Activated T-helper 17 cell treated with anti-CD3 and anti-CD28 coated beads, Interleukin-2, amount 50 U/mL, for 72 hours (primary cell): ENCODE measurements at places on chromosomes 4 and X.

- no peak for ATAC-seq
These were observed 156.6 kb downstream of the PPP3CA start for GRCh38 chr4:101190751-101191150.

- ATAC-seq = no peak
These were observed 44.8 kb downstream of the MOB1B start for GRCh38 chr4:70946939-70947338.

DNA sequence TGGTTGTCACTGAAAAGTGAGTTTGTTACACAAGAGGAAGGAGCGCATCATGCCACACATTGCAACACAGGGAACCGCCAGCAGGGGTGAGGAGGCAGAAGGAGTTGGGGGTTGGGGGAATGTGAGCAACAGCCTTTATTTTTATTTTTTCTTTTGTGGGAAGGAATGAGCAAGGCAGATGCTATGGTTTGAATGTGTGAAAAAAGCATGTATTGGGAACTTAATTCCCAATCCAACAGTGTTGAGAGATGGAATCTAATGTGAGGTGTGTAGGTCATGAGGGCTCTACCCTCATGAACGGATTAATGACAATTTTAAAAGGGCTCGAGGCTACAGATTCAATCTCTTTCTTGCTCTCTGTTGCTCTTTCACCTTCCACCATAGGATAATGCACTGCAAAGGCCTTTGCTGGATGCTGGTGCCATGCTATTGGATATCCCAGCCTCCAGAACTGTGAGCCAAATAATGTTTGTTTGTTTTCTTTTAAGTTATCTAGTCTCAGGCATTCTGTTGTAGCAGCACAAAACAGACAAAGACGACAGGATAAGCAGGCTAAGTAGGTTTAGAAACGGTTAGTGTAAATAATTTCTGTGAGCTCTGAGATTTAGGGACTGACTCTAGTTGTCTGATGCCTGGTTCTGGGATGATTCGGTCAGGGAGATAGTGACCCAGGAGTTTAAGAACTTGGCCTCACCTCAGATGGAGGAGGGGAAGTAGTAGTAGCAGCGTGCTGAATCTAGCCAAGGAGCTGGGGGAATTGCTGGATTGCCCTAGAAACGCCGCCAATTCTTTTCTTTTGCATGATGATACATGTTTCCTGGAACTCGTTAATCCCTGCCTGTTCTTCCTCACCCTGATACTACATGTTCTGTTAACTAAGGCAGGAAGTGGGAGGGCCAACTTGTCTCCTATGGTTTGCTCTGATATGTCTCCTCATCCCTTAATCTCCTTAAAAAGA, 156.6 kb upstream of the CTSO start:
- no peak for ATAC-seq

- no peak for ATAC-seq
These were observed 28.9 kb downstream of the TMPRSS11E start for GRCh38 chr4:68476191-68476590.

DNA sequence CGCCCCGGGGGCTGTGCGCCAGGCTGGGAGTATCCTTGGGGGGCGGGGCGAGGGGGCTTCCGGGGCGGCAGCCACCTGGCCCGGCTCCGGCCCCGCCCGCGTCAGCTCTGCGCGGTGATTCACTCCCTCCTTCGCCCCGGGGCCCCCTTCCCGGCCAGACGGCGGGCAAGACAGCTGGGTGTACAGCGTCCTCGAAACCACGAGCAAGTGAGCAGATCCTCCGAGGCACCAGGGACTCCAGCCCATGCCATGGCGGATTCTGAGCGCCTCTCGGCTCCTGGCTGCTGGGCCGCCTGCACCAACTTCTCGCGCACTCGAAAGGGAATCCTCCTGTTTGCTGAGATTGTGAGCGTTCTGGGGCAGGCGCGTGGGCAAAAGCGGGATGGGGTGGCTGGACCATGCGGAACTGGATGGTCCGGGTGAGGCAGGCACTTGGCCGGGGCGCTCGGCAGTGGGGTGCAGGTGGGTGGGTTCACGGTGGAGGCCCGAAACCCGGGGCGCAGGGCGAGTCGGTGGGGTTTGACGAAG, at the start of gene PLP2:
TSS of gene PLP2 (plus strand) at position 147 of the 528 bp plus-strand sequence. CDS start at position 250, 103 bp downstream.
- ATAC-seq = peak; percentile 72

- no peak for ATAC-seq
These were observed 51.9 kb upstream of the MAGEA4 start for GRCh38 chrX:151860827-151861226.

DNA sequence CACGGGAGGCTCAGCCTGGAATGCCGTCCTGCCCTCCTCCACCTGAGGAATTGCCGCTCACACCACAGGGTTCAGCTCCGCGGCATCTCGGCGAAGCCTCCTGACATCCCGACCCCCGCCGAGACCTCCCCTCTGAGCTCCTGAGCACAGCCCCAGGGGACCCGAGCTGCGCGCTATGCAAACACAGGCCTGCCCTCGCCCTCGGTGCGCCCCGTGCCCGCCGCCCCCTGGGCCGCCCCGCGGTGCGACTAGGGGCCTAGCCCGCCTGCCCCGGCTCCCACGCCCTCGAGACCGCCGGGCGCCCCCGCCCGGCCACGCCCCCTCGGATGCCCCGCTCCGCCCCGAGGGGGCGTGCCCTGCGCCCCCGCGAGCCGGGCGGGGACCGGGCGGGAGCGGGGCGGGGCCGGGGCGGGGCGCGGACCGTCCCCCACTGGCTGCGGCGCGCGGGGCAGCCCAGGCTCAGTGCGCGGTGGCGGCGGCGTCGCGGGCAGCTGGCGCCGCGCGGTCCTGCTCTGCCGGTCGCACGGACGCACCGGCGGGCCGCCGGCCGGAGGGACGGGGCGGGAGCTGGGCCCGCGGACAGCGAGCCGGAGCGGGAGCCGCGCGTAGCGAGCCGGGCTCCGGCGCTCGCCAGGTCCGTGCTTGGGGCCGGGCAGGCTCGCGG, at the start of gene FGFR3:
TSS of gene FGFR3 (plus strand) at position 462 of the 664 bp plus-strand sequence. CDS start 642 bp downstream, outside the sequence.
- ATAC-seq = peak; percentile 79

DNA sequence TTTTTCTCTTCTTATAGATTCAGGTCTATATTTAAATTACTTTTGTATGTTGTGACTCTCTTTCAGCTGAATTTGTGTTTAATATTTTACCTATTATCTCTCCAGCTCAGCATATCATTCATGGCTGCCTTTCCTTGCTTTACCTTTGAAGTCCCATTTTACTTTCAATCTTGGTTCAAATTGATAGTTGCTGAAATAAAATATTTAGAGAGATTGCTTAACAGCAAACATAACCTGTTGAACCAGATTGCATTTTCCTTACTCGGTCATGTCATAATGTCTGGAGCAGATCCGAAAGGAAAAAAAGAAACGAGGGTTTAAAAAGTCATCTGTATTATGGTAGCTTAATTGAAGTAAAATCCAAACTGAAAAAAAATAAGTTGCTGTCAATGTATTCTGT, 94.1 kb downstream of the IL1RAPL2 start:
- ATAC-seq = no peak

DNA sequence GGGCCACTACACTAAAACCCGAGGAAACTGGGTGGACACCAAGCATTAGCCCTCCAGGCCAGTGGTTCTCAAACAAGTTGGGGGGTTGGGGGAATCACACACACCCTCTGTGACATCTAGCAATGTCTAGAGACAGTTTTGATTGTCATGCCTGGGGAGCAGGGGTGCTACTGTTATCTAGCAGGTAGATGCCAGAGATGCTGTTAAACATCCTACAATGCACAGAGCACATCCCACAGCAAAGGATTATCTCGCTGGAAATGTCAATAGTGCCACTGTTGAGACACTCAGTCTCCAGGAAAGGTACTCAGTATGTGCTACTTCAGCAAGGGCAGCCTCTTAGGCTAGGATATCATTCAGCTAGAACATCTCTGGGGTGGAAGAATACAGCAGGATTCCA, 1.3 kb downstream of the SMC1A start:
- ATAC-seq = no peak

- ATAC-seq = peak; percentile 97
These were observed 32.9 kb downstream of the LAMTOR3 start for GRCh38 chr4:99861120-99861905.

DNA sequence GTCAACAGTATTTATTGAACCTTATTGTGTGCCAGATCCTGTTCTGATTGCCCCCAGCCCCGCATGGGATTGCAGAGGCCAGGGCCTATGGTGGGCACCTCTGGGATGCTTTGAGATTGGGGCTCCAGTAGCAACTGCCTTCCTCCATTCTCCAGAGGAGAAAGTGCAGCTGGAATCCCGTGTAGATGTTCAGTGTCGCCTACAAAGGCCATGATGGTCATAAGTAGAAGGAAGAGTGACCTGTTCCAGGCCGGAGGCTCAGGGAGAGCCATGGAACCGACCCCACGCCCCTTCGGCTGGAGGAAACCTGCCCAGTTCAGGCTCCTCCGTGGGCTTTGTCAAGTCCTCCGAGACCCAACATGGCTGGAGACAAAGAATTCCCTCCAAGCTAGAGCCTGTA, 287.5 kb downstream of the FBXW7 start:
- no peak for ATAC-seq

- no peak for ATAC-seq
These were observed 243.1 kb upstream of the CTSO start for GRCh38 chr4:156196722-156197121.

GRCh38 chr4:41160012-41160789, 54.1 kb downstream of the APBB2 start:
- ATAC-seq = no peak

DNA sequence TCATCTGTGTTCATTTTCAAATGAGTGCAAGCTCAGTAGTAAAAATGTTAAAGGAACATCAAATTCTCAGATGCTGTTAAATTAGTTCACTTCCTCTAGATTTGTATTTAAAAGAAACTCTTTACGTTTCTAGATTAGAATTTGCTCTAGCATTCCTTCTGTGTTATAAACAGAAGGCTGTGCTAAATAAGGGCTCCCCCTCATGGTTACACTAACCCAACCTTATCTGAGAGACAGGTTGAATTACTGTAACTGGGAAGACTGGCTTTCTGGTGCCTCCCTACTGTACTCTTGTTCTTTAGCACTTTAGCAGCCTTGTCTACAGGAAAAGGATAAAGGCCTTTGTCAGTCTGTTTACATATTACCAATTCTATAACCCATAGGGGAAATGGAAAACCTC, 56.8 kb downstream of the RXFP1 start:
- ATAC-seq = no peak

GRCh38 chrX:118839334-118839958, 15.8 kb downstream of the ZCCHC12 start:
- peak; percentile 75 for ATAC-seq

GRCh38 chrX:12887141-12887540, 19.3 kb upstream of the TLR8 start:
- no peak for ATAC-seq

DNA sequence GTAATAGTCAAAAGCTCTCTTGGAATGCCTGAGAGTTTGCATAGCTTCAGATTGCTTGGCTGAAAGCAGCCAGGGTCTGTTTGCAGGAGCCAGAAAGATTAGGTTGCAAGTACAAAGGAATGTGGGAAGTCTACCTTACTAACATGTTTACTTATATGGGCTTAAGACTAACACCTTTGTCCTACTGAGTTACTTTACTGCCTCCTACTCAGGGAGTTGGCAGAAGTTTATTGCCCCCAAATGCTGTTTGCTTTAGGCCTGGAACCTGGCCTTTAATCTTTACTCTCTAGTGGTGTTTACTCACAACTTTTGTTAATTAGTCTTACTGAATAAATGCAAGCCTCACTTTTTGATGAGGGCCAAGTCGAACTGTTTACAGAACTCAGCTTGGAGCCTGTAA, 219.4 kb upstream of the ZC4H2 start:
- no peak for ATAC-seq

GRCh38 chr4:79046016-79046592, 106.9 kb upstream of the PAQR3 start:
- ATAC-seq = no peak

- no peak for ATAC-seq
These were observed 93.0 kb upstream of the LDB2 start for GRCh38 chr4:16991450-16991849.

GRCh38 chrX:76454456-76454927, 27.0 kb downstream of the MAGEE1 start:
- no peak for ATAC-seq

DNA sequence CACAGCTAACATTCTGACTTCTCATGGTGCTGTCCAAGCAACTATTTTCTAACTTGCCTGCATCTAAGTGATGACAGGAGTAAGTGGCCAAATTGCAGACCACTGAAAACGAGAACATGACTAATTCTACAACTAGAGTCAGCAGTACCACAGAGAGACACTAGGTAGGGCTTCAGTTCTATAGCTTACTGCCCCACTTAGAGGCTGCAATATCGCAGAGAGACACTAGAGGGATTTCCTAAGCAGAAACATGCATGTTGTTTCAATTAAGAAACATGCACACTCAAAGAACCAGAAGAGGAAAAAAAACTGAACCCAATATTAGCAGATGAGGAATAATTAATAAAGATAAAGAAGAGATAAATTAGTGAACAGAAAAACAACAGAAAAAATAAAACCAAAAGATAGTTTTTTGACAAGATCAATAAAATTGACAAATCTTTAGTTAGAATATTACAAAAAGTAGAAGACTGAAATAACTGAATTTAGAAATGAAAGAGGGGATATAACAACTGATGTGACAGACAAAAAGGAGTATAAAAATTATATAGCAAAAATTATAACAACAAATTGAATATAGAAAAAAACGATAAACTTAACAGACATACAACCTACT, 100.8 kb downstream of the SPIN4 start:
- peak; percentile 77 for ATAC-seq

DNA sequence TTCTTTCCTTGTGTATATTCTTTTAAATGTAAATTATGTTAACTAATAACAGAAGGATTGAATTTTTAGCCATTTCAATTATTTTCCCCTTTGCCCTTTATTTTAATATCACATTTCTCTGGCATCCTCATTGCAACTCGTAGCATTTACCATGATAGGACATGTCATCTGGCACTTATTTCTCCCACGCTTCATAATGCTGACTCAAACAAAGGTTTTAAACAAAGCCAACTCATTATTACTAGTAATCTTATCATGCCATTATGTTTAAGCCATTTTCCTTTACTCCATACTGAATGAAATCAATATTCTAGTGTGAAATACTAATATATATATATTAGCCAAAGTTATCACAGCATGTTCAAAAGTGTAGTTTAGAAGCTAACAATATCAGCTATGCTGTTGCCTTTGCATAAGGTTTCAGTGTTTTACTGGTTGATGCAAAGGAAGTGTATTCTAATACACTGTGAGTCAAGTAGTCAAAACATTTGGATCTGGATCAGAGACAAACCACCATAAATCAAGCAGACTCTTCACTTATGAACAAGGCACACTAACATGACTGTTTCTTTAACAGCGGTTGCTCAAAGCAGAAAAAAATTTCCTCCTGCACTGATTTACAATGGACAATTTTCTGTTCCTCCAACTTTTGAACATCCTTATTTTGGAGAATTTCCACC, 281.6 kb downstream of the SLC7A11 start:
- no peak for ATAC-seq
